ENCODE measurements at places on chromosomes 1 and 21. TPM values are rescaled to one million over a fixed set of nuclear protein-coding genes. Genes with fewer than 3 reads are reported as not detected.

- DNase-seq = no peak
These were observed 17.2 kb downstream of the CSRP1 start for GRCh38 chr1:201489643-201490261.

- no peak for DNase-seq
These were observed 138.0 kb downstream of the TRABD2B start for GRCh38 chr1:47859092-47859743.

DNA sequence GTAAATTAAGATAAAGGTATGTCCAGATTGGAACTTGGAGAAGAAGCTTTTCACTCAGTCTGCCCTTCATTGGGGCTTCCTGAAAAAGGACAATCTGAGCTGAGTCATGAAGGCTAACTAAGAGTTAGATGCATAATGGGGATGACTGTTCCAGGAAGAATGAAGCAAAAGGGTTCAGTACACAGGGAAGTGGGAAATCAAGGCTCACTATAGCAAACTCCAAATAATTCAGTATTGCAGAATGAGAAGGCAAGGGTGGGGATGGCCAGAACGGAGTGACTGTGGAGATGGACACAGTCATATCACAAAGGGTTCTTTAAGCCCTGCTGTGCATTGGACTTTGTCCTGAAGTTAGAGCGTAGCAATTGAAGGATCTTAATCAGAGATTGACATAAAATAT is 158.3 kb downstream of the FGGY start:
- DNase-seq = no peak

DNA sequence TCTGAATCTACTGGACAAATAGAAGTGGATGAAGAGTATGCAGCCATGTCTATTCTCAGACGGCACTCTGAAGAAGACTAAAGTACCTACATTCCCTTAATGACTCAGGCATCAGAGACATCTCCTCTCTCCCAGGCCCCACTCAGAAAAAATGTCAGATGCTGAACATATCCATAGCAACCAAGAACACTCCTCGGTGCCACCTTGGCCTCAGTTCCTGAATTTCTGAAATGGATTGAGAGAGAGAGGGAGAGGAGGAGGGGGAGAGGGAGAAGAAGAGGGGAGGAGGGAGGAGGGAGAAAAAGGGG is 16.0 kb upstream of the OVAAL start:
- no peak for DNase-seq

The KLF18 gene
- polyA plus RNA-seq = not detected

The C8A gene
- 0.60 TPM for polyA plus RNA-seq
